ENCODE measurements at places on chromosomes 13 and 19.

- DNase-seq = no peak
These were observed 93.8 kb upstream of the SOX1 start for GRCh38 chr13:111973186-111973585.

DNA sequence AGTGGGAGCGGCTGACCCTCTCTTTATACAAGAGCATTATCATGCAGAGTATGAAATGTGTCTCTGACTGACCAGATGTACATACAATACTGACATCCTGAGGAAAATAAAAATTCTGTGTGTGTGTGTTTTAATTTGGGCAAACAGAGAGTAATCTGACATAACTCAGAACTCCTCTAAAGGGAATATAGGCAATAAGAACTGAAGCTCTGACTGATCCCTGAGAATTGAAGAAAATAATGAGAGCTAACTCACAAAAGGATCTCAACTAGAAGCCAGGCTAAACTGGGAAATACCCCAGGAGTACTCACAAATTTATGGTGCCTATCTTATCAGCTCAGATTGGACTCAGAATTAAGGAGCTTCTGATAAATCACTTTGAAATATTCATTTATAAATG, 539.9 kb downstream of the OLFM4 start:
- DNase-seq = no peak

DNA sequence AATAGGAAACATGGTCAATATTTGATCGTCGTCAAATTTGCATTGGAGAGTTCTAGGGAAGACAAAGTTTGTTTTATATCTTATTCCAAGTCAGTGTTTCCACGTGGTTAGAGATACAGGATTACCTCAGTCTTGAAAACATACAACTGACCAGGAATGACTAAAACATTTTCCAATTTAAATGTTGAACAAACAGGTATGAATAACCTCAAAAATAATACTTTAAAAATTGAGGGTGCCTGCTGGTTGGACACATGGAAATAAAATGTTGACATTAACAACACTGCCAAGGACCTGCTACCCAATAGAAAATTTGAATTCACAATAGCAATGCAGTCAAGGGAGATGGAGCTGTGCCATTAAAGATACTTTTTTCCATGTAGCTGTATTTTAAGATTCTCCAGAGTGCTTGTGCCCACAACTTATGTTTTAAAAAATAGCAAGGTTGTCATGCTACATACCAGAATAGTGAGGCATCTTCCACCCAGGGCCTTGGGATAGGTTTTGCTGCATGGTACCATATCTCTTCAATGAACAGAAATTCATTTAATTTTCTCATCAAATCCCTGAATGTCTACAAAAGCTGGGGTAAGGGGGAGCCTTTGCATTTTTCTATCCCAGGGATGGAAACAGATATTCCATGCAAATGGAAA, 260.8 kb downstream of the EFNB2 start:
- no peak for DNase-seq

DNA sequence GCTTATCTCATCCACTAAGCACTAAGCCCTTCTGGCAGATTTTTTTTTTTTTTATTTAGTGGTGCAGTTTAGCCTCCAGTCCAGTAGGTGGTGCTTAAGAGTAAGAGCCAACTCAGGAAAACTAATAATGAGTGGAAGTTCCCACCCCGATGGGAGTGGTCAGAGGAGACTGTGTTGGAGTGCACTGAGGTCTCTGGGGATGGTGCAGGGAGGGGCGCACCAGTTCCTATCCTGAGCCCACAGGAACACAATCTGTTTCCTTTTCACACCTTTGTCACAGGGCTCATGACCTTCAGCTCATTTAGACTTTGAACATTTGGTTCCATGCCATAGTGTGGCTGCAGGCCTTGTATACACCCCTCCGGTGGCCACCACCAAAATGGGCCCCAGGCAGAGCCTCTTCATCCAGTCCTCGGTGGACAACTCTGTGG, 367.4 kb downstream of the SPRY2 start:
- no peak for DNase-seq

DNA sequence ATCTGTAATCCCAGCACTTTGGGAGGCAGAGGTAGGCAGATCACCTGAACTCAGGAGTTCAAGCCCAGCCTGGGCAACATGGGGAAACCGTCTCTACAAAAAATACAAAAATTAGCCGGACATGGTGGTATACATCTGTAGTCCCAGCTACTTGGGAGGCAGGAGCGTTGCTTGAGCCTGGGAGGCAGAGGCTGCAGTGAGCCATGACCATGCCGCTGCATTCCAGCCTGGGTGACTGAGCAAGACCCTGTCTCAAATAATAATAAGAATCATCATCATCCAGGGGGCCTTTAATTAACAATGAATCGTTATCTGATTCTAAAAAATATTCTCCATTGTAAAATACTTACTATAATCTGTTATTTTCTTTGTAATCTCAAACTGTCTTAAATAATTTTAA, 283.4 kb downstream of the DACH1 start:
- DNase-seq = no peak

- DNase-seq = no peak
These were observed 133.9 kb upstream of the TMTC4 start for GRCh38 chr13:100808330-100809128.

DNA sequence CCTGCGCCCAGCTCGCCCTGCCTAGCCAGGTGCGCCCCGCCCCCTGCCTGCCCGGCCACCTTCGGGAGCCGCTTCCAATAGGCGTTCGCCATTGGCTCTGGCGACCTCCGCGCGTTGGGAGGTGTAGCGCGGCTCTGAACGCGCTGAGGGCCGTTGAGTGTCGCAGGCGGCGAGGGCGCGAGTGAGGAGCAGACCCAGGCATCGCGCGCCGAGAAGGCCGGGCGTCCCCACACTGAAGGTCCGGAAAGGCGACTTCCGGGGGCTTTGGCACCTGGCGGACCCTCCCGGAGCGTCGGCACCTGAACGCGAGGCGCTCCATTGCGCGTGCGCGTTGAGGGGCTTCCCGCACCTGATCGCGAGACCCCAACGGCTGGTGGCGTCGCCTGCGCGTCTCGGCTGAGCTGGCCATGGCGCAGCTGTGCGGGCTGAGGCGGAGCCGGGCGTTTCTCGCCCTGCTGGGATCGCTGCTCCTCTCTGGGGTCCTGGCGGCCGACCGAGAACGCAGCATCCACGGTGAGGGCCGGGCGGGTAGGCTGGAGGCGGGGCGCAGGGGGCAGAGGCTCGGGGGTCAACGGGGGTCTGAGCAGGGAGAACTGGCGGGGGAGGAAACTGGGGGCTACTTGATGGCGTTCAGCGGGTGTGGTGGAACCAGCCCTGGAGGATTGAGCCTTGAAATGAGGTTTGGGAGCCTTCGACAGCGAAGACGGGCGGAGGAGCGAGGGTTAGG, at the start of gene SPINT2:
TSS of gene SPINT2 (plus strand) at position 88 of the 727 bp plus-strand sequence. CDS start at position 408, 320 bp downstream.
- DNase-seq = peak; percentile 19

DNA sequence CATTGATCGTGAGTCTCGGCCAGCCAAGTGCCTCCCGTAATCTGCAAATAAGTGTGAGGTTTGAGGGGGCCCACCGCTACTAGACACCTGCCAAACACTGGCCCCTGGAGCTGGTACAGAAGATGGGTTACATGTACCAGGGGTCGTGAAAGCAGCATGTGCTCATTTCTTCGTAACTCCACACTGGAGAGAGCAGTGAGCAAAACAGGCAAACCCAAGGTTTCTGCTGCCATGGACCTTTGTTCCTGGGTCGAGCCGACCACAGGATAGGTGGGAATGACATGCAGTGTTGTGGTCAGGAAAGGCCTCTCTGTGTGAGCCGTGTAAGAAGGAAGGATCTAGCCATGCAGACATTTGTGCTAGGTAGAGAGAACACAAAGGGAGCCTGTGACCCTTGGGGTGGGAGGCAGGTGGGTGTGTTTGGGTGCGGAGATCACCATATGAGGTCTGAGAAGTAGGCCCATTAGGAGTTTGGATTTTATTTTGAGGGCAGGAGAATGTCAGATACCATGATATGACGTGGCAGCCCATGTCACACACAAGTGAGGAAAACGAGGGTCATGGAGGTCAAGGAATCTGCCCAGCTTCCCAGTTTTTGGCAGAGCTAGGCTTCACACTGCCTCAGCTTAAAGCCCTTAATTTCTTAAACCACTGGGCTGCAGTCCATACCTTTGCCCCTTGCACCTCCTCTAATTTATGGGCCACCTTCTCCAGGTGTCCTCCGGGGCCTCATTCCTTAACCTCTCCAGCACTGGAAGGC, 919 bp downstream of the GTF3A start:
- DNase-seq = no peak

- DNase-seq = no peak
These were observed 1412.5 kb upstream of the PRR20A start for GRCh38 chr13:55728247-55728646.

- DNase-seq = no peak
These were observed 90.8 kb downstream of the TSHZ3 start for GRCh38 chr19:31258211-31259052.

GRCh38 chr19:35509861-35510625, 3.4 kb downstream of the DMKN start:
- DNase-seq = peak; percentile 38

DNA sequence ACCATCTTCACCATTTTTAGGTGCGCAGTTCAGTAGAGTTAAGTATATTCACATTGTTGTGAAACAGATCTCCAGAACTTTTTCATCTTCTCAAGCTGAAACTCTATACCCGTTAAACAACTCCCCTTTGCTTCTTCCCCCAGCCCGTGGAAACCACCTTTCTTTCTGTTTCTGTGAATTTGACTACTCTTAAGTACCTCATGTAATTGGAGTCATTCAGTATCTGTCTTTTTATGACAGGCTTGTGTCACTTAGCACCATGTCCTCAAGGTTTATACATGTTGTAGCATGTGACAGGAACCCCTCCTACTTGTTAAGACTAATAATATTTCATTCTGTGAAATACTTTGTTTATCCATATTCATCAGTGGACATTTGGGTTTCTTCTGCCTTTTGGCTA, 52.8 kb downstream of the TNFRSF19 start:
- DNase-seq = no peak

GRCh38 chr19:47720669-47721422, 7.6 kb downstream of the EHD2 start:
- no peak for DNase-seq

DNA sequence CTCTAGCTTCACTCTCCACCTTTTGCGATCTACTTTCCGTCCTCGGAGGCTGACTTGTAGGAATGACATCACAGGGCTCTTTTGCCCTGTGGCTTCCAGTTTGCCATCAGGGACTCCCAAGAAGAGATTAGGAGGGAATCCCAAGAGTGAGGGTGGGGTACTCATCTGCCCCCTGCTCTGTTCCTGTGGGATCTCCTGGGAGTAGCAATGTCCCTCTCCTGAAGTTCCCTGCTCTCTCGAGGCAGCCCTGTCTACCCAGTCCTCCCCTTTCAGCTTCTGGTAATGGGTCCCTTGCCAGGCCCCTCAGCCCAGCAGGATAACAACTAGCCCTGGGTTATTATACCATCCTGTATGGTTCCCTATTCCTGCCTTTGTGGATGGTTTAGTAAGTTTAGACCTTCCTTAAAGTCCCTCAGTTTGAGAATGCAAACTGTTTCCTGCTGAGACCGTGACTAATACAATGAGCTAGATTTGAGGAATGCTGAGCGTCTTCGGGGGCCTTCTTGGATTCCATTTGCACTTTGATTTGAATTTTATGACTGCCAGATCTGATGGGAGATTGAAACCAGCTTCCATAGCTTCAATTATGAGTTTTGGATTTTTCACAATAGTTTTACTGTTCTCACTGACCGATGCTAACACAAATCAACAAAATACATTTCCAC, 73.7 kb upstream of the IPO5 start:
- DNase-seq = no peak

DNA sequence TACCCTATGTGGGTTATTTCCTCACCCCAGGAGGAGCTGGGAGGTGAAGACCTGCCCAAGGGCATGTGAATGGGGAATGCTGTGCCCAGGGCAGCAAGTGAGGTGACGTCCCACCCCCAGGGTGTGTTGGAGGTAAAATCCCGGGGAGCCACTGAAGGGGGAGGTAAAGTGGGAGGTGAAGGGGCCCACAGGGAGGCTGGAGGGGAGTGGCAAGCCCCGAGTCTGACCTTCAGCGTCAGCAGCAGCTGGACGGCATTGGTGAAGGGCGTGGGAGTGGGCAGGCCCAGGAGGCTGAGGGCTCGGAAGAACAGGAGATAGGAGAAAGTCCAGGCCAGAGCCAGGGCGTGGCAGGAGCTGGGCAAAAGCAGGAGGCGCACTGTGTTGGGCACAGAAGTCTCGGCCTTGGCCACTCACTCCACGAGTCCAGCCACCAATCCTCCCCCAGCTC, 2.4 kb downstream of the MBOAT7 start:
- DNase-seq = no peak

DNA sequence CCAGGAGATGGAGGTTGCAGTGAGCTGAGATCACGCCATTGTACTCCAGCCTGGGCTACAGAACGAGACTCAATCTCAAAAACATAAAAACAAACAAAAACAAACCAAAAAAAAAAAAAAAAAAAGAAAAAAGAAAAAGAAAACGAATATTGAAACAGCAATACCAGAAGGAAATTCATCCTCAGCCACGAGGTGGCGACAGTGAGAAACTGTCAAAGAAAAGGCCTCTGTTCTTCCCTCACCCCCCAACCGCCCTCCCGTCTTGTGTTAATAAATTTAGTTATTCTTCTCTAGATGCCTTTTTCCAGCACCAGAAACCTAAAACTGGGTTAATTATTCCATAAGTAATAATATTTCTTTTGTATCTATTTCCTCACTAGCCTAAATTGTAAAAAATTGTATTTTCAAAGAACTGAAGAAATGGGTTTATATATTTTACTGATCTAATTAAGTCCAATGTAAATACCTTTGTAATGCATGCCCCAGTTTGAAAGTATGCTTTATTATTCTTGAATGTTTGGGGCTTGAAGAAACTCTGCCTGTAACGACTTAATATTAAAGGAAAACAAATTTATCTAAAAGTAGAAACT, 38.6 kb downstream of the LIG4 start:
- peak; percentile 5 for DNase-seq

- DNase-seq = no peak
These were observed 365.7 kb upstream of the KLHL1 start for GRCh38 chr13:70473907-70474306.

DNA sequence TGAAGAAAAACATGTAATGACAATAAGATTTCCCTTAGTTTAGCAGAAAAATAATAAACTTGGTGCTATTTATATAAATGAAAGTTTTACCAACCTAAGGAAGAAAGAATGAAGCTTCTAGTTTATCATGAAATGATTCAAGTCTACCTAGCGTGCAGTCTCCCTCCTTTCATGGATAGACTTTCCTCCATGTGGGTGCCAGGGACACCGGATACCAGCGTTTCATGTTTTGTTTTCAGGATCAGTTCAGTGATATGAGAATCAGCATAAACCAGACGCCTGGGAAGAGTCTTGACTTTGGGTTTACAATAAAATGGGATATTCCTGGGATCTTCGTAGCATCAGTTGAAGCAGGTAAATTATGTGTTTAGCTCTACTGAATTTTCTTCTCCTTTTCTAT, 196.7 kb downstream of the LMO7 start:
- no peak for DNase-seq

GRCh38 chr13:105462098-105462497, 1073.4 kb downstream of the EFNB2 start:
- no peak for DNase-seq

DNA sequence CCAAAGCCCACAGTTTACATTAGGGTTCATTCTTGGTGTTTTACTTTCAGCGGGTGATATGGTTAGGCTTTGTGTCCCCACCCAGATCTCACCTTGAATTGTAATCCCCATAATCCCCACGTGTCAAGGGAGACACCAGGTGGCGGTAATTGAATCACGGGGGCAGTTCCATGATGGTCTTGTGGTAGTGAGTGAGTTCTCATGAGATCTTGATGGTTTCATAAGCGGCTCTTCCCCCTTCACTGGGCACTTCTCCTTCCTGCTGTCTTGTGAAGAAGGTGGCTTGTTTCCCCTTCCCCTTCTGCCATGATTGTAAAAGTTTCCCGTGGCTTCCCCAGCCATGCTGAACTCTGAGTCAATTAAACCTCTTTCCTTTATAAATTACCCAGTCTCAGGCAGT, 12.0 kb downstream of the FPR2 start:
- no peak for DNase-seq

GRCh38 chr13:23822252-23822824, 66.9 kb downstream of the MIPEP start:
- DNase-seq = no peak

Data from activated CD8-positive, alpha-beta memory T cell treated with anti-CD3 and anti-CD28 coated beads for 4 hours (primary cell).